AG08396 (cell line): ENCODE measurements at places on chromosomes 4 and X.

GRCh38 chr4:42489095-42489494 lies 91.8 kb downstream of the SHISA3 start:
- no peak for DNase-seq

DNA sequence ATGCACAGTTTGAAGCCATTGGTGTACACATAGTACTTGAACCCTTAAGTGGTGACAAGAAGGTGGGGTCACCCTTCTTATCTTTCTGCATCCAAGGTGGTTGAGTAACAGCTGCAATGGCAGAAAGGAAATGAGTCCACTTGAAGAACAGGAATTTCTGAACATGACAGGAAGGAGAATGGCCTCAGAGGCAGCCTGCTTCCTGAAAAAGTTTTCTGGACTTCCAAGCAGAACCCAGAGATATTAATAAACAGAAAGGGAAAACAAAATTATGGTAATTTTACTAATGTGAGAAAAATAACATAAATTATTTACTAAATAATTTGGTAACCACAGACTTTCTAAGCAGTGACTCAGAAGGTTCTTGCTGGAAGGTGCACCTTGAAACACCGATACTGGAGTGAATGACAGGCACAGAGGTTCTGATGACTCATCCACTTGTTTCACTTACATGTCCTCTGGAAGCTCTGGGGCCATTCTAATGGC lies 119.9 kb upstream of the HS3ST1 start:
- no peak for DNase-seq

DNA sequence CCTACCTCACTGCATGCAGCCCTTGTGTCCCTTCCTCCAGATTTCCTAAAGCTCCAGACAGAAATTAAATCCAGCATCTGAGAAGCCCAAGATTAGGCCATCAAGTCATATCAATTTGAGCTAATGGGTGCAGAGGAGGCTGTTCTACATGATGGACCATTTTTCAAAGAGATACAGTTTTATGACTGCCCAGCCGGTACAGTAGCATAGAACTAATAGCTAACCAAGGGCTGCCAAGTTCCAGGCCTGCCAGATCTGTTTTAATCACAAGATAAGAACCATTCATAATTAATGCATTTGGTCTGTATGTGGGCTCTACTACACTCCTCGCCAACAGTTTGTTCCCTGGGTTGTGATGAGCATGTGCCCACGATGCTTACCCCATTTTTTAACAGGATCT lies 73.9 kb upstream of the PLAC1 start:
- no peak for DNase-seq

DNA sequence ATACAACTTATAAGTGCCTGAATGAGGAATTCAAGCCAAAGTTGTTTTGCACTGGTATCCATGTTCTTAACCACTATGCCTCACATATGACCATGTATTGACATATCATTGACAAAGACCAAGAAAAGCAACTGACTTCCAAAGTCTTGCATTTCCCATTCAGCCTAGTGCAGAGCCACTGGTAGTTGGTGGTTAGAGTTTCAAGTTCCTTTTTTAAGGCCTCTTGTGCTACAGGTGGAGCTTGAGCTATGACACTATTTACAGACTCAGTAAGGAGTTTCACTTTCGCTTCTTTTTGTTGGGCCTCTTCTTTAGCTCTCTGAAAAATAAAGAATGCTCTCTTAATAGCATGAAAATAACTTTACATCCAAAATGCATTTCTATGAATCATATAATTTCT lies 763.0 kb downstream of the DMD start:
- no peak for DNase-seq

DNA sequence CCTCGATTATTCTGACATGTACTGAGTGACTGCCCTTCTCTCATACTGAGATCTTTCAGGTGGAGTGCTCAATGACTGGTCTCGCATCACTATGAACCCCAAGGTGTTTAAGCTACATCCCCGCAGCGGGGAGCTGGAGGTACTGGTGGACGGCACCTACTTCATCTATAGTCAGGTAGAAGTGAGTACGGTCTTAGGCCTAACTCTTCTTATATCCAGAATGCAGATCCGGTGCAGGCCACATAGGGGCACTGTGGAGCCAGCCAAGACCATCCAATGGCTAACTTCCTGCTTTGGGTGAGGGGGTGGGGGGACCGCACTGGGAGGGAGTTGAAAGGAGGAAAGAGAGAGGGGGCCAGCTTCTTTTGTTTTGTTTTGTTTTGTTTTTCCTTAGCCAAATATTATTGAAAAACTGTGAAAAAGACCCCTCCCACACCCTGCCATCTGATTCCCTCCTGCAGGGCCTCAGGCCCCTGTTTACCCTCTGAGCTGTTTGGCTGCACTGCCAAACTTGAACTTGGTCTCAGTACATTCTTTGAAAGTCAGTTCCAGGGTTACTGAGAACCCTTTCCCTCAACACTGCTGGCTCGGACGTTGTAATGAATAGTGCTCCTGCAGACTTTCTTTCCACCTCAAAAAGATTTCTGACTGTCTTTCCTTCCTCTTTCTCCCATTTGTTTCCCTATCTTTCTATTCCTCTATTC lies 16.2 kb downstream of the AWAT2 start:
- peak; percentile 36 for DNase-seq

GRCh38 chrX:87896057-87896456 lies 378.5 kb downstream of the KLHL4 start:
- DNase-seq = no peak

- DNase-seq = peak; percentile 21
Measured at GRCh38 chr4:150176547-150176946, 98.3 kb downstream of the DCLK2 start.

DNA sequence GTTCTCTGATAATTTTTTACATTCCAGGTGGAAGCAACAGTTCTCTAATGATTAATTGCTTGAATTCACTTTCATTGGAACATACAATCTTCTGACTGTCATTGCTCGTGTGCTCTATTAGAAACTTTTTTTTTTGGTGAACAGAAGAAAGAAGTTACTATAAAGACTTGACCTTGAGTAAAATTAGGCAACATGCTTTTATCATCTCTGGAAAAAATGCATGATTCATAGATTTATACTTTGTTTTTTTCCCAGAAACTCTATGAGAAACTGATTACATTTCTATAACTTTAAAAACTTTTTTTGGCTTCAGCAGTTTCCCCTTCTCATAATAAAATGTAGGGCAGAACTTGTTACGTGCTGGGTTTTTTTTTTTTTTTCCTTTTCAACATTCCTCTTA lies 167.6 kb downstream of the ARHGAP10 start:
- DNase-seq = no peak

DNA sequence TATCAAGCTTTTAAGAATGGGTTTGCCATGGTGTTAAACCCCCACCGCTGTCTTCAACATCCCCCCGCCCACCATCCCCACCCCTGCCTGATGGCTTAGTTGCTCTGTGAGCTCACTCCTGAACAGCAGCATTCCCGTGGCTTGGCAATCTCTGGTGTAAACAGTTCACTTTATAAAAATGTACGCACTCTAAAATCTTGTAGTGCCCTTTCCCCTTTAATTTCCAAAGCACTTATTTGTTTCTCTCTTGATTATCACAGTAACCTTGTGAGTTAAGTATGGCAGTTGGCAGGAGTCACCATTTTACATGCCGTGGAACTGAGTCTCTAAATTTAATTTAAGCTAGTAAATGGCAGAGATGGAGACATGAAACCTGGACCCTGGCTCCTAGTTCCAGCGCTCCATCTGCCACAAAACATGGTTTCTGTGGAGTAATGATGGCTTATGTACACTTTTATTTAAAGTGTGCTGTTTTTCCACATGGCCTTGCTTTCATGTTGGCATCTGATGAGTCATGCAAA lies 123.1 kb downstream of the AFF1 start:
- peak; percentile 57 for DNase-seq

DNA sequence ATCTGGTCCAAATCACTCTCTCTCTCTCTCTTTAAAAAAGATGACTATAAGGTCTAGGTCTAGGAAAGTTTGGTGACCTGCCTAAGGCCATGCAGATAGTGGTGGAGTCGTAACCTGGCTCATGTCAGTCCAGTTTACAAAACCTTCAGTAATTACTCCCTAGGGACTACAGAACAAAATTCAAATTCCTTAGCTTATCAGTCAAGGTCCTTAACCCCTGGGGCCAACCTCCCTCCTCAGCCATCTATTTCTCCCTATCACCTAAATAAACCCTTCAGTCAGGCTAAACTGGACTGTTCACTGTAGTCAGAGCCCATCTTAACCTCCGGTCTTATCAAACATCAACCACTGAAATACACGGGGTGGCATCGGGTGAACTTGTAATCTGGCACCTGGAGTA lies 68.9 kb downstream of the MAP3K15 start:
- no peak for DNase-seq

DNA sequence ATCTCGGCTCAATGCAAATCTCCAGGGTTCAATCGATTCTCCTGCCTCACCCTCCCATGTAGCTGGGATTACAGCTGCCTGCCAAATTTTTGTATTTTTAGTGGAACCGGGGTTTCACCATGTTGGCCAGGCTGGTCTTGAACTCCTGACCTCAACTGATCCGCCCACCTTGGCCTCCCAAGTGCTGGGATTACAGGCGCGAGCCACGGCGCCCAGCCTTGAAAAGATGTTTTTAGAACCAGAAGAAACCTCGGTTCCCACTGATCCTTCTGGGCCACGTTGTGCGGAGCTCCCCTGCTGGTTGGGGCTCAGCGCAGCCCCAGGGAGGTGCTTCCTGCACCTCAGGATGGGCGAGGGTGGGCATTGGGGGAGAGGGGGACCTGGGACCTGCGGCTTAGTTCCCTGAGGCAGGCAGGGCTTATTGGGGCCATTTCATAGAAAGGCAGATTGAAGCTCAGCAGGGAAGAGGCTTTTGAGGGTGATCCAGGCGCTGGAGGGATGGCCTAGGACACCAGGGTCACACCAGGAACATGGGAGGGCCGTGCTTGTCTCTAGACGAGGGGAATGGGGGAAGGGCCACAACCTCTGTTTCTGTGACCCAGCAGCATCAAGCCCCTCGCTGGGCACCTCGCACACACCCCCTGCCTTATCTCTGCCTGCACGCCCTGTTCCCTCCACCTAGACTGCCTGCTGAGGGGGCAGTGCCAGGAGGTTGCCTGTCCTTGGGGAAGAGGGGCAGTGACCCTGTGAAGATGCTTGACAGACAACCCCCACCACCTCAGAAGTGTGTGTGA lies 6.3 kb upstream of the ADD1 start:
- peak; percentile 4 for DNase-seq

DNA sequence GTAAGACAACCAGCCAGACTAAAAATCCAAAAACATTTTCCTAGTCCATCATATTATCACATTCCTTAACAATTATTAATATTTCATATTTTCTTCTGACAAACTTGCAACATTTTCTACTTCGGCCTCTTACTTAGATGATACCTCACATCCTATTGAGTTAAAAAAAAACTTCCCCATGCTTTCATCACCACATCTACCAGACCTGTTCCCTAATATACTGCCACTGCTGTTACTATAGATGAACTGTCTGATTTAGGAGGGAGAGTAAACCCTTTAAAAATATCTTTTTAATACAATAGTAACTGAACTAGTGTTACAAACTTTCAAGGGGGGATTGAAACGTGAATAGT lies 1.5 kb downstream of the FAM200B start:
- no peak for DNase-seq

DNA sequence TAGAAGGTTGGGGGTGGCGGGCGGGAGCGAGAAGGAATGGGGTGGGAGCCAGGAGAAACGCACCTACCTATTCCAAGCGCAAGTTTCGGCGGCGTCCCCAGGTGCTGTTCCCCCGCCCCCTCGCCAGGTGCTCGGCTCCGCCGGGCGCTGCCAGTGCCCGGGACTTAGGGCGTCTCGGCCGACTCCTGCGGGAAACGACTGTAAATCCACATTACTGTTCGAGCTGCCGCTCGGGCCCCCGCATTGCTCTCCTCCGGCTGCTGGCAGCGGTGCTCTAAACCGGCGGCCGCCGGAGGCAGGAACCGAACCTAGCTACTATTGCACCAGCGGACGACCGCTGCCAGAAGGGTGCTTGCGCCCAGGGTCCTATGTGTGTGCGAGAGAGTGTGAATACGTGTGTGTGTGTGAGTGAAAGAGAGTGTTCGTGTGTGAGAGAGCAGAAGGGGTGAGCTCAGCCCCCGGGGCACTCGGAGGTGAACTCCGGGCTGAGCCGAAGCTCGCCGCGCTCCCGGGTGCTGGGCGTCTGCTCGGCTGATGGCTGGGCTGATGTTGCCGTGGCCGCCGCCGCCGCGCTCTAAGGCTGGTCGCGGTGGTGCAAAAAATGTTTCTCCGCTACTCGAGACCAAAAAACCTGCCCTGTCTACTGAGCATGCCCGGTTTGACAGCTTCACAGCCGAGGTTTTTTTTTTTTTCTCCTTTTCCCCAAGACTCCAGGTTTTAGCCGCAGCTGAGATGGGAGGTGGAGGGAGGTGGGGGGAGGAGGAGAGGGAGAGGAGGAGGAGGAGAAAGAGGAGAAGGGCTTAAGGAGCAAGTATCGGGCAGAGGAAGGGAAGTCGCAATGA lies 115.7 kb upstream of the TEX13C start:
- DNase-seq = peak; percentile 11

GRCh38 chr4:84792366-84793301 lies 173.9 kb downstream of the WDFY3 start:
- no peak for DNase-seq

GRCh38 chrX:13198056-13198761 lies 121.6 kb downstream of the ATXN3L start:
- DNase-seq = no peak

DNA sequence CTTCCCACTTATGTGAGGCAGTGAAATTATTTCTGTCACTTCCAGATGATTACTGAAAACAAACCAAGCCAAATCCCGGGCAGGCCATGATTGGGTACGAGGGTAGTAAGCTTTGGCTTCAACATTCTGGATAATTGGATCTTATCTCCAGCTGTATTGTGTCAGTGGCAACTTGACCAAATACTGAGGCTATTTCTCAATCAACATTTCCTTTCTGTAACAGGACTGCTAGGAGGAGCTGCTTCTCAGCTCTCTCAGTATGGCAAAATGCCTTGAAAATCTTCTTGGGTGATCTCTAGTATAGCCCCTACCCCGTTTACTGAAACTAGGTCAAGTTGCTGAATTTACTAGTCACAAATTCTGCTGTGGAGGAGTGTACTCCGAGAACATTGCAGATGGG lies 169.3 kb upstream of the FRMPD4 start:
- DNase-seq = no peak

DNA sequence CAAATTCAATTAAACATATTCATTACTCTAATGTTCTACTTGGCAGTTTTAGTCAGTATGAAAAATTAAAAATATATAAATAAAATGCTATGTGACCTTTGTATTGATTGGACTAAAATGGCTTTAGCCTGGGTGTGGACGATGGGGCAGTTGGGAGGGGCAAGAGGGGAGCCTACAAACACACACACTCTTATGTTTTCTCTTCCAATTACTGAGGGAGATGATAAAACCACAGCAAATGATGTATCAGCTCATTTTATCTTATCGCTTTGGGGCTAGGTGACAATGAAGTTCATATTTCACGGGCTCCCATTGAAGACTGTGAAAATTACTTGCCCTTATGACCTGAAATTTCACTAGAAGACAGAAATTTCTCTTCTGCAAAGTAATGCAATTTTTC lies 84.3 kb upstream of the MAB21L2 start:
- DNase-seq = no peak
